OCI-M1 (cell line): ENCODE measurements at places on chromosomes 12 and 14.

DNA sequence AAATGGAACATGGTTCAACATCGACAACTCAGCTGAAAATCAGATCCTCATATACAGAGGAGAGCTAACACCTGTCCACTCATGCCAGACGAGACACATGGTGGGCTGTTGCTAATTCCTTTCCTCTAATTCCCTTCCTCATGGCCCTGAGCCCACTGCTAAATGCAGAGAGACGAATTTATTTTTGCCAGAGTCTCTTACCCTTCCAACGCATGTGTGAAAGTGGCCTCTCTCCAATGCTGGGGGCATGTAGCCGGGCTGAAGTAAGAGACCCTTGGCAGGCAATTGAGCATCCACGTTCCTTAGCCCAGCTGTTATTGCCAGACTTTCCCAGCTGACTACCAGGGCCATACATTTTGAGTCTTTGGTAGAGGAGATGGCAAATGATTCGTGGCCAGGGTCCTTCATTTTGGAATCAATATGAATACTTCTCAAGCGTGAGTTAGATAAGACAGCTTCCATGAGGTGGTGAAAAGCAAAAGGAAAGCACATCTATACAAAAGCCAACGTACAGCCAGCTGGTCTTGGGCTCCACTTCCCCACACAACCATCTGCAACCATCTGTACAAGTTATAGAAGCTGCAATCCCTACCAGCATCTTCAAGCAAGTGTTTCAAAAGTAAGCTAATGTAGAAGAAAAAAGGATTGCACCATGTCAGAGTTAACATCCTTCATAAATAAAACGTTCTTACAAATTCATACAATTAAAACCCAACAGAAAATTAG lies 28.6 kb downstream of the CORO1C start:
- no peak for DNase-seq

GRCh38 chr14:21070610-21071224 lies 613 bp downstream of the ARHGEF40 start:
- peak; percentile 61 for DNase-seq

- no peak for DNase-seq
These were observed 82.3 kb downstream of the DDX51 start for GRCh38 chr12:132061641-132062430.

DNA sequence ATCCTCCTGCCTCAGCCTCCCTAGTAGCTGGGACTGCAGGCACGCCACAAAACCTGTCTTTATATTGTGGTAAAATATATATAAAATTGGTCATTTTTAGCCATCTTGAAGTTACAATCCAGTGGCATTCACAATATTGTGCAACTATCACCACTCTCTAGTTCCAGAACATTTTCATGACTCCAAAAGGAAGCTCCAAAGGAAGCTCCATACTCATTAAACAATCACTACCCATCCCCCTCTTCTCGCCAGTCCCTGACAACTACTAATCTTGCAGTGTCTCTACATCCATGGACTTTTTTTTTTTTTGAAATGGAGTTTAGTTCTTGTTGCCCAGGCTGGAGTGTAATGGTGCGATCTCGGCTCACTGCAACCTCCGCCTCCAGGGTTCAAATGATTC lies 3.1 kb downstream of the GCH1 start:
- no peak for DNase-seq

GRCh38 chr12:71128191-71128788 lies 29.5 kb downstream of the TSPAN8 start:
- DNase-seq, result no peak

DNA sequence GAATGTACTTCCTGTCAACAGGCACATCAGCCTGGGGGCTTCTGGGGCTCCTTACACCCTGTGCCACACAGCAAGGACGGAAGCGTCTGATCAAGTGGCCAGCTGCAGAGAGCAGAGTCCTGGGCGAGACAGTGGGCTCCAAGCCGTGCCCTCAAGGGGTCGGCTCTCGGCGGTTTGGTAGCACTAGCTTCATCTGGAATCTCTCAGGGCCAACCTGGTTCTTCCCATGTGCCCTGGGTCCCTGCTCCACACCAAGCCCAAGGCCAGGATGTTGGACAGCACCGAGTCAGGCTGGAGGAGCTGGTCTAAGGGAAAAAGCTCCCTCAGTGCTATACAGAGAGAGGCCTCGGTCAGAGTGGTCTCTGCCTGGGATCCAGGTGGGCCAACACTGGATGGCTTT lies 20.5 kb downstream of the DIO3 start:
- DNase-seq, result no peak

DNA sequence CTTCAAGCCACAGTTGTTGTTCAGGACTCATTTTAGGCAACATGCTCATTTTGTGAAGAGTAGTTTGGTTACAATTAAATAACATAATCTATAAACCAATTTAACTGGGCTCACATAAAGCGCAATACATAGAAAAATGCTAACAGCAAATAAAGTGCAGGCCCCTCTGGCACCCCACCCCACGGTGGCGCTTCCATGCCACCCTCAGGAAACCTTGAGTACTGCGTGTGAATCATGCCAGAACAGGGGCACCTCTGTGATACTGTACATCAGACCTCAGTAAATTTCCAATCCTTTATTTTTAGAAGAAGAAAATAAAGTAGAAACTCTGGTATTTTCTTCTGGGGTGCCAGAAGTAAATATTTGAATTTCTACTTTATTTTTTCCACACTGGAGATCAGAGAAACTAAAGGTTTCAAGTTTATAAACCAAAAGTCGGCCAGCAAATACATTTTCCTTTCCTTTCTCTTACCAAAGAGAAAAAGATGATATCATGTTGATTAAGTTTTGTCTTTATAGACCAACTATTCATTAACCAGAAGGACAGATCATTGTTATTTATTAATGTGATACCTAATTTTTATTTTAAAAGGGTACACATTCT lies 316.8 kb downstream of the PAWR start:
- peak; percentile 67 for DNase-seq

DNA sequence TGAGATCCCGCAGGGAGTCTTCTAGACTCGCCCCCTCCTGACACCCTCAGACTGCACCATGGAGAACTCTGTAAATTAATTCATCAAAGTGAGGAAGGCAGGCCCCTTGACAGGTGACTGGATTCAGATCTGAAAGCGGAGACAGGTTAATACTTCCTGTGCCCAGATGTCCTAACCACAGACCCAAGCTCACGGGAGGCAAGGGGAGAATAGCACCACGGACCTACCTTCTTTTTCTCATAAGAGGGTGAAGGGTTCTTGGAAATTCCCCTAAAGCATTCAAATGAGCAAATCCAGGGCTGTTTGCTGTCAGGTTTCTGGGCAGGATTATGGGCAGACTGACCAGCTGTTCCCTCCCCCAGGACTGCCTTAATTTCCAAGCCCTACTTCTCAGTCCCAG lies 170.0 kb downstream of the ZFP36L1 start:
- DNase-seq, result no peak

- DNase-seq, result peak; percentile 41
These were observed 55.5 kb downstream of the SLC16A7 start for GRCh38 chr12:59651229-59651920.

DNA sequence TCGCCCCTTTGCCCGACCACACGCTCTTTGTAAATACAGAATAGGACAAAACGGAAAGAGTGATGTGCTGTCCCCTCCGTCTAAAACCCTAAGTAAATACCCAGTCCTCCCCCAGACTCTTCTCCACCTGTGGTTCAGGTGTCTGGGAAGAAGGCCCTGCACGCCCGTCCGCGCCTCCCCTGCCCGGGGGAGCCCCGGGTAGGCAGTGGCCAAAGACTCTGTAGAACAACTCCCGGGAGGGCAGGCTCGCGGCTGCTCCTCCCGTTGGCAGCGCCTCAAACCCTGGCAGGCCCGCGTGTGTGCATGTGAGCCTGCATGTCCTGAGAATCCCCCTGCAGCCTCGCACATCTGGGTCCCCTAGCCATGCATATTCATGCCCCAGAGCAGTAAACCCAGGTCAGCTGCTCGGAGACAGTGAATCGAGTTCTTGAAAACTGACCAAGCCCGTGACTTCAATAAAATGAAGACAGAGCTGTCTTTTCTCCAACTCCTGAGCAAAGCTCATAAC lies 165.8 kb downstream of the MON2 start:
- DNase-seq, result no peak

DNA sequence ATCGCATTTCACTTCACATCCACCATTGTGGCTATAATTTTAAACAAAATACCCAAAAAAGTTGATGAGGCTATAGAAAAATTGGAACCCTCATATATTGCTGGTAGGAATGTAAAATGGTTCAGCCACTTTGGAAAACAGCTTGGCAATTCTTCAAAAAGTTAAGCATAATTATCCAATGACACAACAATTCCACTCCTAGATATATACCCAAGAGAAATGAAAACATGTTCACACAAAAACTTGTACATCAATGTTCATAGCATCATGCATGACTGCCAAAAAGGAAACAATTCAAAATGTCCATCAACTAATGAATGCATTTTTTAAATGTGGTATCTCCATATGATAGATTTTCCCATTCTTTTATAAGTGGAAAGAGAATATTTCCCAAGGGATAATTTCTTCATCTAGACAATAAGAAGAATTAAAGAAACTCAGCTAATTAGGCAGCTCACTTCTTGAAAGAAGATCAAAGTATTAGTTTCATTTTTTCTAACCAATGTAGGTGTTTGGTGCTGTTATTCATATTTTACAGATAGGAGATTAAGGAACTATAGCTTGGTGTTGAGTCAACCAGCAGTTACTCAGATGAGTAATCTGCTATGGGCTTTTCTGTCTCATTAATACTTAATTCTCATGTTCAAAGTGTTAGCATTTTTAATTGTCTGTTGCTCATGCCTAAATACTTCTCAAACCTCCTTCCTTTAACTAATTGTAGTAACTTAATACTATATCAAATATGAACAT lies 32.8 kb downstream of the YEATS4 start:
- no peak for DNase-seq

- no peak for DNase-seq
These were observed 324.9 kb upstream of the TMTC1 start for GRCh38 chr12:30108666-30109065.

DNA sequence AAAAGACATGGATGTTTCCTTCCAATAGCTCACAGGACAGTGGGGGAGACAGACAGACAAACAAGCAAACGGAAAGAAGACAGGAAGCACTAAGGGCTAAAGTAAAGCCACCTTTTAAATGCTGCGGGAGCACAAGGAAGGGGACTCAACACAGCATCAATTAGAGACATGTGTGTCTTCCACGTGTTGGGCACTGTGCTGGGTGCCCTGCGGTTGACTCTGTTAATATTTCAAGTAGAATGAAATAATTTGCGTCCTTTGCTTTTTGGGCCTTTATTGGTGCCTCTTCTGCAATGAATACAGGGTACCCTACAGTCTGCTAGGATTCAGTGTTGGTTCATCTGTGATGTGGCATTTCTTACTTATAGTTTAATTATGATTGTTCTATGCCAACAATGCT lies 90.9 kb upstream of the CPM start:
- DNase-seq, result no peak
